CD4-positive, alpha-beta T cell treated with Interleukin-6 at 100 ng/mL for 8 hours (primary cell): ENCODE measurements at places on chromosomes 5 and 9.

GRCh38 chr9:259405-260404 is 45.0 kb downstream of the DOCK8 start:
- no peak for DNase-seq

DNA sequence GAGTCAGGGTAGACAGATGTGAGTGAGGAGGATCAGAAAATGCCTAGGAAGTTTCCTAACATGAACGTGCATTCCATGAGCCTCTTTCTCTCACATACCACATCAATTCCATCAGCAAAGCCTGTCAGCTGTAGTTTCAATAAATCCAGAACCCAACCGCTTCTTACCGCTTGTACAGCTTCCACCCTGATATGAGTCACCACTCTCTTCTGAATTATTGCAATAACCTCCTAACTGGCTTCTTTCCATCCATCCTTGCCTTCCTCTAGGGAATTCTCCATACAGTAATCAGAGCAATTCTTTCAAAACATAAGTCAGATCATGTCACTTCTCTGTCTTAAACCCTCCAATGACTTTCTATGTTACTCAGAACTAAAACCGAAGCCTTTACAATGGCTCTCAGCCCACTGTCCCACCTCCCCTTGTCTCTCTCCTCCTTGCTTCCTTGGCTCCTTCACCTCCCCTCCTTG is 8.1 kb upstream of the RAD23B start:
- DNase-seq: no peak

GRCh38 chr5:75012748-75013147 is 39.6 kb downstream of the GCNT4 start:
- DNase-seq: no peak

DNA sequence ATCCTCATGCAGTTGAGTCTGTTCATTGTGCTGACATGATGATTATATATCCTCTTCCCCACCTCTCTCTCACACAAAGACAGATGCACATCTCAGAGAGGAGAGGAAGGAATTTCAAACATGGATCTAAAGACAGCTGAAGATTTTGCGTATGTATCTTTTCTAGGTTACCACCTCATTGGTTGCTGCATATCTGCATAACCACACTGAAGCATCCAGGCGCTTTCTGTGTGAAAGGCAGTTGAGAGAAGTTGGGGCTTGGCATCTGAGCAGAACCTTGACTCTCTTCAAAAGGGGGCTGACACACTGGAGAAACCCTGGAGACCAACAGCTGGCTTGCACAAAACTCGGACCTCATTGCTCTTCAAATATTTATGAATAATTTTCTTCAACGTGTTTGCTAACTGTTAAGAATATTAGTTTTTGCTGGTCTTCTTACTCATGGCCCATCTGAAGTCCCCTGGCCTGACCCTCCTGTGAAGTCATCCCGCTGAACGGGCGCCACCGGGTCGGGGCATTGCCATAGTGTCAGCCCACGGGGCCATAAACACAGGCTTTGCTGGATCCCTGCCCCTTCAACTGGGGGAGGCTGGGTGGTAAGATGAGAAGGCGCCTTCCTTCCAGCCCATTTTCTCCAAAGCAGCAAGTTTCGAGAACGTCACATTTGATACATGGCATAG is 593.2 kb upstream of the CLINT1 start:
- no peak for DNase-seq

GRCh38 chr5:15069407-15069905 is 197.9 kb upstream of the ANKH start:
- no peak for DNase-seq

- no peak for DNase-seq
Measured at GRCh38 chr9:98974554-98974953, 30.8 kb downstream of the COL15A1 start.
